Osteocyte (in vitro differentiated cells): ENCODE measurements at places on chromosomes 1 and 21.
A peak's percentile ranks its signal among the peaks of the same experiment; 100 is the strongest.

GRCh38 chr1:172669011-172669410 is 10.1 kb downstream of the FASLG start:
- no peaks in the 10 kb centered on the region for H3K27me3 ChIP-seq
- no peaks in the 10 kb centered on the region for H3K36me3 ChIP-seq
- H3K4me1 ChIP-seq = no peaks in the 10 kb centered on the region
- H3K27ac ChIP-seq = no peak overlapping the region
- DNase-seq = no peak
- no peak overlapping the region for H3K4me3 ChIP-seq

DNA sequence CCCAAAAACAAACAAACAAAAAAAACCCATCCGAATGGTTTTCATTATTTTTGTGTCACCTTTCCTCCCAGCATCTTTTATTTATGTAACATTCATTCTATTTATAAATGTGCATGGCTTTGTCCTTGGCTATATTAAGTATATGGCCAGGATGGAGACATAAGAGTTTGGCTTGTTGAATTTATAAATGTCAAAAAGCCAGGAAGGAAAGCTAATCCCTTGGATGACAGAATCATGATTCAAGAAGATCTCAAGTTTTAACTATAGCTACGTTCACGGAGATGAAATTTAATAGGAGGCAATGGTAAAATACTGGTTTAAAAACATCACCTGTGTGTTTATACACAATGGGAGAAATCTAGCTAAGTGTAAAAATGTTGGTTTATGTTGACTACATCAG is 5.0 kb downstream of the CEP170 start:
- H3K27ac ChIP-seq = peak overlapping the region; percentile 75
- no peak for DNase-seq
- peaks cover 6% of the 10 kb centered on the region for H3K36me3 ChIP-seq
- peaks cover 58% of the 10 kb centered on the region for H3K4me1 ChIP-seq
- H3K27me3 ChIP-seq = no peaks in the 10 kb centered on the region

- peaks cover 28% of the 10 kb centered on the region for H3K4me1 ChIP-seq
- DNase-seq = no peak
- H3K27me3 ChIP-seq = no peaks in the 10 kb centered on the region
- peak overlapping the region; percentile 6 for H3K27ac ChIP-seq
- no peak overlapping the region for H3K4me3 ChIP-seq
Observed at GRCh38 chr21:35510957-35511695, 462.0 kb upstream of the RUNX1 start.

DNA sequence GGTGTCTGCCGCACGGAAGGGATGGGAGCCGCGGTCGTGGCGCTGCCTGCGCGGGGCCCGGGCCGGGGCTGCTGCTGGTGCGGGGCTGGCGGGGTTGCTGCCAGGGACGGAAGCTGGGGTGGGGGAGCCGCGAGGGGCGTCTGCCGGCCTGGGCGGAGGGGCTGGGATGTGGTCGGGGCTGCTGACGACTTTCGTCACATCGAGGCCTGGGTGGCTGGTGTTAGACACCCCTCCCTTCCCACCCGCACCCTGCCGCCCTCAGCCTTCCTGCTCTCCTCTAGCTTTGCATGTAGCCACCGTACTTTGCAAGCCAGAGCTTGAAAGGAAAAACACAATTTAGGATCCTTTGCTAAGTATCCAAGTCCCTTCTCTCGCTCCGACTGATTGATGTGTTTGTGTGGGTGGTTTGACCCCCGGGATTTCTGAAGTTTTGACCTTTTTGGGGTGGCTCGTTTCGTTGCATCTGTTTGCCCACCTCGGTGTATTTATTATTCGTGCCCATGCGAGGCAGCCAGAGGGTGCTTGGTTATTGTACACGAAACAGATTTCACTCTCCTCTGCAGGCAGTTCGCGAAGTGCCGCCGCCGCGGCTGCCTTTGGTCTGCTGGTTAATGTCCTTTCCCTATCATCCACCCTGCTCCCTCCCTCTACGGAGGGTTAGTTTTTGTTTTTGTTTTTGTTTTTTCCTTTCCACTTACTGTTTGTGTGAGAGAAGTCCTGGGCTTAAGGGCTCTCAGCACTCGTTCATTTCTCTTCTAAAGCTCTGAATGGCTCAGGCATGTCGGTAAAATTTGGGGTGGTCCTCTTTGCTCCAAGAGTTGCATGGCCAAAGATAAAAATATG is 868 bp downstream of the C1orf21 start:
- H3K27me3 ChIP-seq = peaks cover 7% of the 10 kb centered on the region
- H3K36me3 ChIP-seq = no peaks in the 10 kb centered on the region
- DNase-seq = no peak
- peaks cover 30% of the 10 kb centered on the region for H3K4me1 ChIP-seq
- H3K4me3 ChIP-seq = peak overlapping the region; percentile 89
